ENCODE measurements at places on chromosomes 2 and 18.

- no peak for DNase-seq
Measured at GRCh38 chr18:79387214-79387613, 8.5 kb upstream of the NFATC1 start.

DNA sequence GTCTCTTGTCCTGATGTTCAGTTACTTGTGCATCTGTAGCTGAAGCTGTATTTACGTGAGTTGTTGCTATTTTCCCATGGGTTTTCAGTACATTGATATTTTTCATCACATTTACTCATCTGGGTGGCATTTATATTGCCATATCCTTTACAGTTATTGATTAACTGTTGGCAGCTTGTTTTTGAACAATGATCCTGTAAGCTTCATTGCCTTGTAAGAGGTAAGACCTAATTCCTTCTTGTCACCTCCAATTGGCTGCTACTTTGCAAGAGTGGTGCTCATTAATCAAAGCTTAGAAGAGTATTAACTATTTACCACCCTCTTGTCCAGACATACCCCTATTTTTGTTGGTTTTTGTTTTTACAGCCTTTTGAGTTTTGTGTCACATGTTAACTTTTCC is 74.8 kb downstream of the COA5 start:
- DNase-seq, result no peak

GRCh38 chr2:128368437-128369107 is 49.9 kb upstream of the HS6ST1 start:
- no peak for DNase-seq

DNA sequence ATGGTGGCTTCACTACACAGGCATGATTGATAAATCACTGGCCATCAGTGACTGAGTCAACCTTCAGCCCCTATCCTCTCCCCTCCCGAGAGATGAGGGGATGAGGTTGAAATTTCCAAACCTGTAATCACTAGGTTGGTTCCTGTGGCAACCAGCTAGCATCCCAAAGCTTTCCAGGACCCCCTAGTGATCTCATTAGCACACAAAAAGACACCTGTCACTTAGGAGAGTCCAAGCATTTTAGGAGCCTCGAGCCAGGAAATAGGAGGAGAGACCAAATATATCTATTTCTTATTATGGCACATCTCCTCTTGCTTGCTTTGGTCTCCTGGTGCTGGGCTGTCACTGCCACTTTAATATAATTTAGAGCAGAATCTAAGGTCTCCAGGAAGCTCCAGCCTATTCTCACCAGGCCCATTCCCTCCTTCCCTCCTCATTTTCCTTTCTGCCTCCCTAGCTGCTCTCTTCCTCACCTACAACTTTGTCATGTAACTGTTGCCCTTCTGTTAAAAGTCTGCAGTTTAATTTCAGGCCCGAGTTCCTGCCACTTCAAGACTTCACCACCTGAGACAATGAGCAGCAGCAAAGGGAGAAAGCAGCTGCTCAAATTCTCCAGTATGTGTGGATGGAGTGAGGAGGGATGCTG is 33.2 kb upstream of the NAB1 start:
- DNase-seq, result no peak

DNA sequence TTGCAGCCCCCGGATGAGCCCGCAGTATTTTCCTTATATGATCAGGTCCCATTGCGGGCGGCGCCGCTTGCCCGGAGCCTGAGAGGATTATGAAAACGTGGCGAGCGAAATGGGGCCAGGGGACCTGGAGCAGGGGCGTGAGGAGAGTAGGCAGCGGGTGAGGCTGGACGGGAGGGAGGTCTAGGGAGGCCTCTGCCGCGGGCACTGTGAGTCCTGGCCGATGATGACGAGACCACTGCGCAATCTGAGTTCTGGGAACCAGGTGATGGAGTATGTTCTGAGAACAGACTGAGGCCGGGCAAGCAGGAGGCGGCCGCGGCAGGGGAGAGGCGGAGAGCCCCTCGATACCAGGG is 790 bp upstream of the ACAA2 start:
- DNase-seq, result peak; percentile 82

DNA sequence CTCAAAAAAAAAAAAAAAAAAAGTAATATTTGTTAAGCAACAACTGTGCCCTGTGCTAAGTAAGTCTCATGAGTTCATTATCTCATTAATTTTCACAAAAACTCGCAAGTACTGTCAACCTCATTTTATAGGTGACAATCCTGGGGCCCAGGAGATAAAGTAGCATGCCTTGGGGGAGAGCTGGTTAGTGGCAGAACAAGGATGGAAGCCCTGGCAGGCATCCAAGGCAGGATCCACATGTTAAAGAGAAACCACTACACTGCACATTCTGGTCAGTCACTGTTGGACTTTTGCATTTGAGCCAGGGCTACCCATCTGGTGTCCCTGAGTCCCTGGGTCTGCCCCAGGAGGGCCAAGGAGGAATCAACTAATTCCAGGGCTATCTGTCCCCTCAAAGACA is 54.6 kb downstream of the ZFP36L2 start:
- DNase-seq, result no peak

DNA sequence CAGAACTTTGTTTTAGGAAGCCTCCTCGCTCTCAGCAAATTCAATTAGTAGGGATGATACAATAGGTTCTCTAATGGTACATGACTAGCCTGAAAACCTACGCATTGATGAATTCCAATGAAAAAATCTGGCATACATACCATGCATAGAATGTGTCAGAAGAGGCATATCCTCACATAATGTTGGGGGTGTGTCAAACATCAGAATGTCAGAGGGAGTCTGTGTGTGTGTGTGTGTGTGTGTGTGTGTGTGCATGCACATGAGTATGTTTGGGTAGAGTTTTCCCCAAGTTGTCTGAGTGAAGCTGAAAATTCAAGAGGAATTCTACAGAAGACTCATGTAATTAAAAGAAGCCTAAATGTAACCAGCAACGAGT is 78.5 kb downstream of the FIGN start:
- no peak for DNase-seq

- no peak for DNase-seq
Measured at GRCh38 chr2:167599219-167599618, 648.2 kb downstream of the STK39 start.

DNA sequence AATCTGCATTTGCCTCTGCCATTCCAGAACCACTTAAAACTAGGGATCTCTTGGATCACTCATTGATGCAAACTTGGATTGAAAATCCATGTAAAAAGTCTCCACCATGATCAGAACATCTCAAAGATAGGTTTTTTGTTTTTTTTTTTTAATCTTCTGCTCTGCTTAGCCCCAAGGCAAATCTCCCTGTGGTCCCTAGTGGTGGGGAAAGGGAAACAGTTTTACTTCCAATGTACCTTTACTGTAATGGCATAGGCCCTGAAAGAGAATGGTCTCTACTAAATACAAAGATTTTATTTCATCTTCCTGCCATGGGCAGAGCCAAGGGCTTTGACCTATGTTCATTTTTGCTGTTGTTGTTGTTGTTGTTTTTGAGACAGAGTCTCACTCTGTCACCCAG is 78.4 kb downstream of the KANSL1L start:
- no peak for DNase-seq

DNA sequence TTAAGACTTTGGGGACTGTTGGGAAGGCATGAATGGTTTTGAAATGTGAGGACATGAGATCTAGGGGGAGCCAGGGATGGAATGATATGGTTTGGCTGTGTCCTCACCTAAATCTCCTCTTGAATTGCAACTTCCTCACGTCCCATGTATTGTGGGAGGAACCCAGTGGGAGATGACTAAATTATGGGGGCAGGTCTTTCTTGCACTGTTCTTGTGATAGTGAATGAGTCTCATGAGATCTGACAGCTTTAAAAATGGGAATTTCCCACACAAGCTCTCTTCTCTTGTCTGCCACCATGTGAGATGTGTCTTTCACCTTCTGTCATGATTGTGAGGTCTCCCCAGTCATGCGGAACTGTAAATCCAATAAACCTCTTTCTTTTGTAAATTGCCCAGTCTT is 11.5 kb upstream of the MBP start:
- no peak for DNase-seq

DNA sequence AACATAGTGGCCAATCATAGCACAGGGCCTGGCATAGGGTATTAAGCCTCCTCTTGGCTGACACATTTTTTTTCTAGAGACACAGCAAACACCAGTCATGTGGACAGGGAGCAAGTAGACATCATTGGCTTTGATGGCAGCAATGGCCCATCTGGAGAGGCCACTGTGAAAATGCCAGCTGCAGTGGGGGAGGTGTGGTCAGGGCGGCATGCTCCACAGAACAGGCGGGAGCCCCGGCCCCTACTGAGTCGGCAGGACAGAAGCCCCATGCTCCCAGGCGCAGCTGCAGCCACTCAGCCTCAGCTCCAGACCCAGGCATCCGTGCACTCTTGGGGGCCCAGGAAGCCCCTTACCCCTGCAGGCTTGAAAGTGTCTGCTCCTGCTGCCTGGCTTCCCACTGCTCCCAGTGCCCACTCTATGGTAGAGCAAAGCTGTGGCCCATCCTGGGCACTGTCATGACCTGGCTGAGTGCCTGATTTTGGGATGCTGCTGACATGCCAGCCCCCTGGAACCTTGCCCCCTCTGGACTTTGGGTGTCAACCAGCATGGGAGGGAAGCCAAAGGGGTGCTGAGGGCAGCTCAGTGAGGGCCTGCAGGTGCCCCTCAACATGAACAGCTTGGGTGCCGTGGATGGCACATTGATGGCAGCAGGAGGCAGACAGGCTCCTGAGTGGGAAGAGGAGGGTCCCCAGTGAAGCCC is 23.3 kb upstream of the UBE2F start:
- DNase-seq, result no peak

- DNase-seq, result no peak
Measured at GRCh38 chr2:148106331-148106730, 85.4 kb downstream of the MBD5 start.

DNA sequence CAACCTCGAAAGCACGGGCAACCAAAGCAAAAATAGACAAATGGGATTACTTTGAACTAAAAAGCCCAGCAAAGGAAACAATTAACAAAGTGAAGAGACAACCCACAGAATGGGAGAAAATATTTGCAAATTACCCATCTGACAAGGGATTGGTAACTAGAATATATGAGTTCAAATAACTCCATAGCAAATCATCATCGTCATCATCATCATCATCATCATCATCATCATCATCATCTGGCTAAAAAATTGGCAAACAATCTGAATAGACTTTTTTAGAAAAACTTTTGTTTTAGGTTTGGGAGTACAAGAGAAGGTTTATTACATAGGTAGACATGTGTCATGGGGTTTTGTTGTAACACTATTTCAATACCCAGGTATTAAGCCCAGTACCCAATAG is 1239.3 kb upstream of the FAM98A start:
- no peak for DNase-seq

- DNase-seq, result no peak
Measured at GRCh38 chr2:100274076-100274475, 48.2 kb downstream of the LONRF2 start.

DNA sequence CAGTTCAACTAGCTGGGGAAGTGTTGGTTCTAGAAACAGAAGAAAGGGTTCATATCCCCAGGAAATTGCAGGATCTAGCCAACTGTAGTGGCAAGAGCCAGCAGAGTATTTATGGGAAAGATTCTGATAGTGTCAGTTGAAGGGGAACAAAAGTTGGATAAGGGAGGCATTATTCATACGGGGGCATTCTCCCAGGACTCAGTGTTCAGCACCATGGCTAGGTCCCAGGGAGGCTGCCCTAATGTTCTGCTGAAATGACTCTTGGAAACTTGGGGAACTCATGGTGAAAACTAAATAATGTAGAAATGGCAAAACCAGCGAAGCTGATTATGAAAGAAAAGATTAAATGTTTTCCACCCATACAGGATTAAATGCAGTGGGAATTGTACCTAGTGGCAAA is 543.7 kb downstream of the TRIB2 start:
- DNase-seq, result no peak

DNA sequence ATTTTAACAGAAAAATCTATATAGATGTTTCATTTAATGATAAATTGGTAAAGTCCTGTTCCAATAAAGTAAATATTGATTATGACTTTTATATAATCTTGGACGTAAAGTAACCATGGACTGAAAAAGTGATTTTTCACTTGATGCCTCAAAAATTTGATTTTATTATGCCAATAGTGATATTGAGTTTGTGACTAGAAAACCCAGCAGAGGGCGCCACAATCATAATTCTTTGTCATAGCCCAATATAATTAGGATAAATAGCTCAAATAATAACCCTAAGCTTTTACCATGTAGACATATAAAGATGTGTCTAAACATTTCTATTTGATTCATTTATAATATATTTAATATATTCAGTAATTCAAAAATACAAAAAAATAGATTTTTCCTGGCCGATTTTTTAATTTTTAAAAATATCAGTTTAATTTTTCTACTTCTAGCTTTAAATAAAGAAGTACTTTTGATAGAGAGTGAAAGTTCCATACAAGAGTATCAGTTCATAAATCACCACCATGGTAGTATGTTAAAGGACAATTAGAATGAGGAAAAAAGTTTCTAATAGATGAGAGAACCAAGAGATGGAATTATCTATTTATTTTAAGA is 30.7 kb downstream of the CAMKMT start:
- peak; percentile 41 for DNase-seq

- DNase-seq, result no peak
Measured at GRCh38 chr2:48753228-48753627, 2.3 kb downstream of the LHCGR start.

All from CD4-positive, alpha-beta T cell treated with Interleukin-15 for 4 hours (primary cell).